ENCODE measurements at places on chromosomes 12 and 14.

DNA sequence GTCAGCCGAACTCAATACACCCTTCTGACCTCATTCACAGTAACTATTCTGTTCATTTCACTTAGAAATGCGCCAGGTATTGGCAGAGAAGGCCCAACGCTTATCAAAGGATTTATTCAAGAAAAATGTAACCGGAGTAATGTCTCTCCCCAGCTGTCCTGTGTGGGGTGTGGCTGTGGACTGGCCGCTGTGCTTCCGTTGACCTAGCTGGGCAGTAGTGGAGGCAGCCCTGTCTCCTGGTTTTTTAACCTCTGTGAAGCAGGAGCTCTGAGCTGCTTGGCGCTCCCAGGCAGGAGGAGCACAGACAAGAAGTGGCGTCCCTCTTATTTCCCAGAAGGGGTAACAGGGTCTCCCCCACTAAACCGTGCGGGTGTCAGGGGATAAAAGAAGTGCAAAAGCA, 85.2 kb downstream of the ESR2 start:
- no peak for DNase-seq

- no peak for DNase-seq
Measured at GRCh38 chr12:5581019-5581418, 149.1 kb downstream of the NTF3 start.

DNA sequence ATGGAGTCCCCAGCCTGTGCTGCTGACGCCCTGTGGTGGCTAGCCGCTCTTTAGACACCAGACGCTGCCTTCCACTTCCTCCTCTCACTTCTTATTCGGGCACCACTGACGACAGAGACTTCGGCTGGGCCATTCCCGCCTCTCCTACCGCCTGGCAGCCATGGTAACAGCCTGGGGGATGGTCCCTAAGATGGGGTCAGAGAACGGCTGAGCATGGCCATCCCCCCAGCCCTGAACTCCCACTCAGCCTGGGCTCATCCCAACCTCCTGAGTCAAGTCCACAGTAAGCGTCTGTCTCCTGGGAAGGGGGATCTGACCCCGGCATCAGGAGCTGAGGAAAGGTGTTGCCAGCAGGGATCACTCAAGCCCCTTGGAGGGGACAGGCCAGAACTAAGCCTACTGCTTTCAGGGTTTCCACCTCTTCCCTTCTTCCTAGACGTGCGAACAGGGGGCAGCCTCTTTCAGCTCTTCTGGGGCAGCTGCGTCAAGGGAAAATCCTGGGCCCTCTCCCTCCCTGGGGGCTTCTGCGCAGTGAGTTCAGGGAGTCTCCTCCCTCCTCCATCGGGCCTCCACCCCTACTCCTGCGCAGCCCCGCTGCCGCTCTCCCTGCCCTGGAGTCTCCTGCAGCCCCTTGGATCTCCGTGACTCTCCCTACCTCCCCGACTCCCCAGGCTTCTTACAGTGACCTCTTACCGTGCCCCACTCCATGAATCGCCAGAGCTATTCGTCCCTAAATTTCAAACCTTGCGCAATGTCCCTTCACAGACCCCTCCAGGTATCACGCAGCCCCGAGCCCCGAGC, 643 bp upstream of the TAMALIN start:
- DNase-seq, result no peak

GRCh38 chr12:61915420-61915819, 344.8 kb upstream of the USP15 start:
- DNase-seq, result no peak

- no peak for DNase-seq
Measured at GRCh38 chr14:100523843-100524169, 63.4 kb downstream of the BEGAIN start.

- no peak for DNase-seq
Measured at GRCh38 chr14:36217732-36218131, 41.2 kb upstream of the PTCSC3 start.

DNA sequence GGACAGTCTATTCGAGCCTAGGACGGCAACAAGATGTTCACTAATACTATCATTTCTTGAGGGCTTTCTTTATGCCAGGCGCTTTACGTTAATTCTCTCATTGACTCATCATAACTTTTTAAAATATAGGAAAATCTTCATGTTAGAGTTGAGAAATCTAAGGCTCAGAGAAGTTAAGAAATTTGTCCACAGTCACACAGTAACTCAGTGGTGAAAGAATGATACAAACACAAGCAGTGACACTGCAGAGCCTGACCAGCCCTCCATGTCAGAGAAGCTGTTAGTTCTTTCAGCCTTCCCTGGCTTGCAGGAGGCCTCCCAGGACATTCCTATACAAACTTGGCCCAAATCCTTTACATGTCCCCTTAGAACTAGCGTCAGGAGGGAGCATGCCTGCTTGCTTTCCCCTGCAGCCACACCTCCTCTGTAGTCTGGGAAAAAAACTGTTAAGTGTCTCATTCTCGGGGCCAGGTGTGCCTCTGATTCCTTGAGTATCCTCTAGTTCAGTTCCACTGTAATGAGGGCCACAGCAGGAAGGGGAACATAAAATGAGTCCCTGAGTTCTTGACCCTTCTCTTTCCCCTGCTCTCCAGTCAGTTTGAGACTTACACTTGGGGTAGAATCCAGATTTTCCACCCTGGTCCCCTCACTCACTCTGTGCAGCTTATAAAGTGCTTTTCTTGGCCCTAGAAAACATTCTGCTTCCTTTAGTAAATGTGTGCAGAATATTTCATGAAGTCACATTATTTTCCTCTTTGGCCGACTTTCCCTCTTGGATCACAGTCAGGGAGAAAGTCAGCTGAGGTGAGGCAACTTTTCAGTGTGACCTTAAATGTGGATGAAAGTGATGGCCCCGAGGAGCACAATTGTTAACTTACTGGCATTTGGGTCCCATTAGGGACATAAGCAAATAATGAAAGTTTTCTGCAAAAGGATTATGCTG, 152.2 kb upstream of the HIF1A start:
- no peak for DNase-seq

GRCh38 chr12:7120166-7120565, 8.5 kb downstream of the RBP5 start:
- DNase-seq, result no peak

DNA sequence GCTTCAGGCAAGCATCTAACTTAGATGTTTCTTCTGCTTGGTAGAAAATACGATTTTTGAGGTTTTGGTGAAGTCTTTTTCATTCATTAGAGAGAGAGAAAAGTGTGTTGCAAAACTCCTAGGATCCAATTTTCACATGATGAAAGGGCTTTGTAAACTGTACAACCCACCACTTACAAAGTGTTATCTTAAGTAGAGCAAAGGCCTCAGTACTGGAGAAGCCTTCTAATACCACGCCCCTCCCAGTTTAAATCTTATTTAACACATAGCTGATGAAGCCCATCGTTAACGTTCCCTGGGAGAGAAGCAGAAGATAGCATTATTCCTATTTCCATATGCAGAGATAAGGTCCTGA, 869 bp downstream of the APOLD1 start:
- no peak for DNase-seq

DNA sequence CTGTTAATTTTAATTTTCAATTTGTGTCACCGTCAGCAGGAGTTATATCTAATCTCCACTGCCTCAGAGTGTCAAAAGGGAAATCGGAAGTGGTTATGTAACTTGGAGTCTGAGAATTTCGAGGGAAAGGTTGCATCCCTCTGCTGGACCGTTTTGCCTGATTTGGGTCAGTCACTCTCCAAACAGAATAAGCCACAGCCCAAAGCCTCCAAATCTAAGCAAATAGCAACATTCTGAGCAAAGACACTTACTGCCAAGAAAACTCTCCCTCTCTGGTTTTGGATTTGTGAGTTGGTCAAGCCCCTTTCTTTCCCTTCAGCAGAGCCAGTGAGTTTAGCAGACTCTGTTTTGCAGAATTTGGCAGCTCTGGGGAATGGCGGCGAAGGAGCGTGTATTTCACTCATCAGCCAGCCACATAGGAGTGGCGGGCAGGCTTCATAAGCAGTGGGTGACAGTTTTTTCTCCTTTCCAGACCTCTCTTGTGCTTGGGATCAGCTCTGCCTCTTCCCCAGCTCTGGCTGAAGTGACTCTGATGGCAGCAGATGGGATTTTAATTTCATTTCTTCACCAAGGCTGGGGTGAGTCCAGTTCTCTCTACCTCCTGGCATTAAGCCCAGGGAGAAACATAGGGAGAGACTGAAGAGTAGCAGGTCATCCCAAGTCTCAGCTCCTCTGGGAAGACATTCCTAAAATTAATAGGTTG, 218.7 kb upstream of the NOS1 start:
- no peak for DNase-seq

DNA sequence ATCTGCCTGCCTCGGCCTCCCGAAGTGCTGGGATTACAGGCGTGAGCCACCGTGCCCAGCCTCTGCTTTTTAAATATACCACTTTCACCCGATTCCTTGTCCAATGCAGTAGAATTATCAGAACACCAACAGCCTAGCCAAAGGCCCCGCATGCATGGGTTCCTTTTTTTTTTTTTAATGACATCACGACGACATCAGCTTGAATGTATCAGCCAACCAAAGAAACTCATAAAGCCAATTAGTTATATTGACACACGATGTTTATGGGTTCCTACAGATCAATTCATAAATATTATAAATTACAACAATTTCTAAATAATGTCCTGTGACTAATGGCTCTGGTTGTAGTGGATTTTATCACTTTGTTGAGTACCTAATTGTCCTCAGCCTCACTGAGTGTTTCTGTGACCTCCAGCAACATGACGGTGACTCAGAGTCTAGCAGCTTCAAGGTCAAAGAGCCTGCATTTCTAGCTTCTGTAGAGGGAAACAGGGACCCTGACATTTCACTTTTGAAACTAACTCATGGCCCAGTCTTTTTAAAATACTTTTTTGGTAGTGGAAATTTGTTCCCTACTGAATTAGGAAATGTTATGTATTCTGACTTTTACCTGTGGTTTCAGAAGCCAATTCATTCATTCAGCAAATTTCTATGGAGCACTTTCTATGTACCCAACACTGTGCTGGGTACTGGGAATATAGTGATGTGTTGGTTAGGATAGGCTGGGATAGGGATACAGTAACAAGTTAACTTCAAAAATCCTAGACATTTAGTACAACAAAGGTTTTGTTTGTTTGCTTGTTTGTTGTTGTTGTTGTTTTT, 144.1 kb downstream of the SUDS3 start:
- DNase-seq, result no peak

DNA sequence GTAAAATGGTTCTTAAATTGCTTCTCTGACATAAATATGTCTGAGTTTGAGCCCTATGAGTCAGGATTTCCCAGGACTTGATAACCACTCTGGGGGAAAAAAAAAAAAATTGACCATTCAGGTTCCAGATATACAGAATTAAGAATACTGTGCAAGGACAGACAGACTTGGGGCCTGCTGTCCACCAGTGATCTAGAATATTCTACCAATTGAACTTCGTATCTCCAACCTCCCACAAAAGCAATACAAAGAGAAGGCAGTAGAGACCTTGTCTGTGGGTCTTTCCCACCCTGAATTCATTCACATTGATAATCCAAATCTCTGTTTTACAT, 4.1 kb downstream of the SINHCAF start:
- no peak for DNase-seq

- no peak for DNase-seq
Measured at GRCh38 chr12:67457778-67458665, 188.9 kb downstream of the CAND1 start.

DNA sequence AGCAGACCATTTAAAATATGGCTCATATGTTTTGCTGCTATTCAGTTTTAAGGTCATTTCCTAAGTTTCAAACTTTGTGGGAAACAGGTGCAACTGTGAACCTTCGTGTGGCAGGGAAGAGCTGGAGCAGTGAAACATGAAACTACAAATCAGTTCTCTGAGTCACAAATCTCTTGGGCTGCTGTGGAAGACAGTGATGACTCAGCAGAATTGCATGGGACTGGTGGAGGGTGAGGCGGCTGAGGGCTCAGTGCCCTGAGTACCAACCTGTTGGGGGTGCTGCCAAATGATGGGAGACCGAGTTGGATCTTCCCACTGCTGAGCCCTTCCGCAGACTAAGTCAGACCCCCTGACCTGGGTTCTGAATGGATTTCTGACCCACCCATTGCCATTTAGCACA, 8.4 kb upstream of the CALM1 start:
- no peak for DNase-seq

- no peak for DNase-seq
Measured at GRCh38 chr14:67977434-67978034, 158.0 kb downstream of the RAD51B start.

DNA sequence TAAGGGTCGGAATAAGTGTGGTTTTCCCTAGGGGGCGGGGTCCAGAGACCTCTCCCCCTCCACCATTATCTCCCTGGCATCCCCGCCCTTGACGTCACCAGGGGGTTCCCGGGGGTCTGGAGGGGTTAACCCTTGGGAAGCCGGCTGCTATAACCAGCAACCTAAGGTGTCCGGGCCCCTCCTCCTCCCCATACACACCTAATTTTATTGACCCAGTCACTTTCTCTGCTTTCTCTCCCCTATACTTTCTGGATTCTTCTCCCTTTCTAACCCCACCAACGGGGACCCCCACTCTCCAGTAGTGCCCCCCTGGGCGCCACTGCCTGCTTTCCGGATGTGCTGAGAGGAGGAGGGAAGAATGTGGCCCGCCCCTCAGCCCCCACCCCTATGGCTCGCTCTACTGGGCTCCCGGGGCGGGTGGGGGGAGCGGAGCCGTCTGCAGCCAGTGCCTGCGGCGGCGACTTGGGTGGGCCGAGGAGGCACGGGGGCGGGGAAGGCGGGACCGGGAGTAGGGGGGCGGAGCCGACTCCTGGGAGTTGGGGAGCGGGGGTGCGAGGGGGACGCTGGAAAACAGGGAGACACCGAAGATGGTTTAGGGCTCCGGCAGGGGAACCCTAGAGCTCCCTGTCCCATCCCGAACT, 1.8 kb downstream of the GLI1 start:
- no peak for DNase-seq

- no peak for DNase-seq
Measured at GRCh38 chr12:12609692-12610091, 2.0 kb upstream of the CREBL2 start.

- no peak for DNase-seq
Measured at GRCh38 chr12:53995002-53995377, 5.0 kb upstream of the HOXC9 start.

GRCh38 chr12:72133497-72134055, 138.6 kb upstream of the TRHDE start:
- DNase-seq, result no peak

GRCh38 chr14:56195223-56195622, 77.0 kb downstream of the PELI2 start:
- no peak for DNase-seq

DNA sequence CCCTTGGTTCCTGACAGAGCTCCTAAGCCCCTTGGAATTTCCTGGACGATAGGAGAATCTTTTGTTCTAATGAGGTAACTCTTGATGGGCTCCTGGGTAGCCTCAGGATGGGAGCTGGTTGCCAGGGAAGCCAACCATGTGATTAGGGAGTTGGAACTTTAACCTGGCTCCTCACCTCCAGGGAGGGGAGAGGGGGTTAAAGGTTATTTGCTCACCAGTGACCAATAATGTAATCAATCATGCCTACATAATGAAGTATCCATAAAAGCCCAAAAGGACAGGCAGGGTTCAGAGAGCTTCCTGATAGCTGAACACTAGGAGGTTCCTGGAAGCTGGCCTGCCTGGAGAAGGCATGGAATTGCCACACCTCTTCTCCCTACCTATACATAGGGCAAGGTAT, 6.2 kb upstream of the CNOT2 start:
- no peak for DNase-seq

GRCh38 chr14:54182419-54183045, 214.3 kb upstream of the CDKN3 start:
- no peak for DNase-seq

GRCh38 chr14:104531421-104532190, 48.0 kb upstream of the C14orf180 start:
- DNase-seq, result no peak

Measured in activated CD4-positive, alpha-beta T cell treated with anti-CD3 and anti-CD28 coated beads, Interleukin-2, amount 50 U/mL, for 4 hours (primary cell).